ENCODE measurements at places on chromosomes 5 and 9. TPM values are rescaled to one million over a fixed set of nuclear protein-coding genes. Genes with fewer than 3 reads are reported as not detected.

DNA sequence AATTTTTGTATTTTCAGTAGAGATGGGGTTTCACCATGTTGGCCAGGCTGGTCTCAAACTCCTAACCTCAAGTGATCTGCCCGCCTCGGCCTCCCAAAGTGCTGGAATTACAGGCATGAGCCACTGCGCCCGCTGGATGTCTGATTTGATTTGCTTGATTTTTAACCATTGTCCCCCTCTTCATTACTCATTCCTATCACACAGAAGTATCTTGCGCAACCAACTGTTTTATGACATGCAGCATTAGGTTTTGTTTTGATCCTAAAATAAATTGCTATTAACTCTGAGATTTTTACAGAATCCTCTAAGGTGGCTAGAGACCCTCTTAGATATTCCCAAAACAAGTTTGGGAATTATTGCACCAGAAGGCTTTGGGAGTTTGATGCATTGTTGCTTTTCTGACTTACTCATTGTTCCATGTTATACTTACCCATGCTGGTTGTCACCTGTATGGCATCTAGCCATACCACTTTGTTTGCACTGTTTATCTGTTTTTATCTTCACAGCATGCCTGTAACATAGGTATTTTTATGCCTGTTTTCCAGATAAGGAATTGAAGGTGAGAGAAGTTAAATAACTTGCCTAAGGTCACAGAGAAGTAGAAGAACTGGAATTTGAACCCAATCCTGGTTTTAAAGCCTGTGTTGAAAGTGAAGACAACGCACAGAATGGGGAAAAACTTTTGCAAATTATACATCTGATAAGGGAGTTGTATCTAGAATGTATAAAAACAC is 35.9 kb upstream of the PWWP2A start:
- DNase-seq: no peak

HTR1A gene
- polyA plus RNA-seq: not detected

DNA sequence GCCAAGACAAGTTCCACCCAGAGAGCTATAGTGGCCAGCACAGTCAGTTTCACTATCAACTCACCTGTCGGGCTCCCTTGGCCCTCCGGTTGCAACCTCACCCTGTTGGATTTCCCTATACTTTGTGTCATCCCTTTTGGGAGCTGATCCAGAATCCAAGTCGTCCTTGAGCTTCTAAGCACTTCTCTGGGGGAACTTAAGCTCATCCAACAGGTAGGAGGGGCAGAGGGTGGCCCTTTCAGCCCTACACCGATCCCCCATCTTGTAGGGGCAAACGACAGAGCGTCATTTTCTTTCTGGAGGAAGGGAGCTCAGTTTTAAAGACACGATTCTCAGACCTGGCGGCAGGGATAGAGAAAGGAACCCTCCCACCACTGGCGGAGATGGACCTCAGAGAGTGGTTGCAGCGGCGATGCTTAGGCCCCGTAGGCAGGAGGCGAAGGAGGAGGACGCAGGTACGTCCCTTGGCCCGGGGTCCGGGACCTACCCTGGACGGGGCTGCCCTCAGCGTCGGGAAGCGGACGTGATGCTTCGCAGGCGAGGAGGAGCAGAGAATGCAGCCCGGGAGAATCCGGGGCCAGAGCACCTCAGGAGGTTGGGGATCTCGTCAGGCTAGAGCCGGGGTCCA is 519 bp downstream of the ZER1 start:
- no peak for DNase-seq

SLC6A19 gene
- 67.4 TPM for polyA plus RNA-seq

DNA sequence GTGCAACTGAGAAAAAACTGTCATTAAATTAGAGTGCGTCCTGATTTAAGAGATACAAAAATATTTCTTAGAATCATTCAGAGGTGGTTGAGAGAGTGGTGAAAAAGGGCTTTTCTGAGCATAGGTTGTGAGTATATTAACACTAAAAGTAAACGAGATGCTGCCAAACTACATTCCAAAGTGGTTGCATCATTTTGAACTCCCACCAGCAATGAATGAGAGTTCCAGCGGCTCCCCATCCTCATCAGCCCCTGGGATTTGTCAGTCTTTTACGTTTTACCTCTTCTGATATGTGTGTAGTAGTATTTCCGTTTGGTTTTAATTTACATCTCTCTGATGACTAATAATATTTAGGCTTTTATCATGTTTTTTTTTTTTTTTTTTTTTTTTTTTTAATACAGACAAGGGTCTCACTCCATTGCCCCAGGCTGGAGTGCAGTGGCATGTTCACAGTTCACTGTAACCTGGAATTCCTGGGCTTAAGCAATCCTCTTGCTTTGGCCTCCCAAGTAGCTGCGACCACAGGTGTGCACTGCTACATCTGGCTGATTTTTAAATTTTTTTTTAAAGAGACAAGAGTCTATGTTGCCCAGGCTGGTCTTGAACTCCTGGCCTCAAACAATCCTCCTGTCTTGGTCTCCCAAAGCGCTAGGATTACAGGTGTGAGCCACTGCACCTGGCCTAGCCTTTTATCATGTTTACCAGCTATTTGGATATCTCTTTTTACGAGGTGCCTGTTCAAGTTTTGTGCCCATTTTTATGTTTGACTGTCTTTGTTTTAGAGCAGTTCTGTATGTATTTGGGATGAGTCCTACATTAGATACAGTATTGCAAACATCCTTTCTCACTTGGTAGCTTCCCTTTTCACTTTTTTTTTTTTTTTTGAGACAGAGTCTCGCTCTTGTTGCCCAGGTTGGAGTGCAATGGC is 17.0 kb downstream of the PRRT1B start:
- DNase-seq: no peak

DNA sequence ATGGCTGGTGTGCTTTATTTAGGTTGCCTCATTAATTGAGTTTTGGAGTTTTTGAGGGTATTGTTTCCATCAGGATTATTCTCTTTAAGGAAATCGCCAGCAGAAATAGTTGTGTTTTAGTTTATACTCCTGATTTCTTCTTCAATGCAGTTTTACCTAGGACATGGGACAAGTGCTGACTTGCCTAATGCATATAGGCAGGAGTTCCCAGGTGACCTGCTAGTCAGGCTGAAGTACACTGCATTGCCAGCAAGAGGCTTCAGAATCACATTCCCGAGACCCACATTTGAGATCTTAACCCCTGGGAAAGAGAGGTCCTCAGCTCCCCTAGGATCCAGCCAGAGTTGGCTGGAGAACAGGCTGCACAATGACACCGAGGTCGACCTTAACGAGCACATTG is 1.5 kb upstream of the OR1N2 start:
- DNase-seq: no peak

GPR151 gene
- polyA plus RNA-seq: not detected

DNA sequence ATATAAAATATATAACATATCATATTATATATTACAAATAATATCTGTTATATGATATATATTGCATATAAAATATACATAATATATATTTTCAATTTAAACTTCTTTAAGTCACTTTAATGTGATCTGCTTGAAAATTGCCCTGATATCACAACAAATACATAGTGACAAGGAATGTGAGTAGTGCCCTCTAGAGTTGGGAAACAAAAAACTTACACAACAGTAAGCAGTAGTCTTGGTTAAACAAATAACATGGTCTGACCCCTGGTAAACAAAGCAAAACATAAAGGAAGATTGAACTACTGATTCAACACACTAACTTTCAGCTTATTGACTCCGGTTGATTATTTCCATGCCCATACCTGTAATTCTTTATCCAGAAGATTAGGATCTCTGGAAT is 188.3 kb upstream of the NMUR2 start:
- DNase-seq: no peak

GRCh38 chr5:123422433-123423277 is 548 bp downstream of the CEP120 start:
- DNase-seq: peak; percentile 43

DNA sequence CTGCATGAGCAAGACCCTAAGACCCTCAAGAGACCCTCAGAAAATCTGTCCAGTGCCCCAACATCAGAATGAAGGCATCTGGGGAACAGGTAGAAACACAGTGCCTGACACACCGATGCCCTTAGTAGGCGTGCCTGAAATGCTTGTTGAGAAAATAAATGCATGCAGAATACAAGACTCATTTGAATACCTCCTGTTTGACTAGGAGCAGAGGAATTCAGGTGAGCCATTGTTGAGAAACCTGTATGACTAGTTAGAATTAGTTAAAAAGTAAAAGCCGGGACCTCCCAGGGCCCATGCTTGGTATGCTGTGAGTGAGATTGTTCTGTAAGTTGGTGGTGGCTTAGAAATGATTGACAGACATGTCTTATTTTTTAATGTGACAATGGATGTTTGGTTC is 55.0 kb downstream of the WWC1 start:
- DNase-seq: peak; percentile 78

GRCh38 chr5:42108468-42108867 is 183.4 kb downstream of the FBXO4 start:
- DNase-seq: no peak

DNA sequence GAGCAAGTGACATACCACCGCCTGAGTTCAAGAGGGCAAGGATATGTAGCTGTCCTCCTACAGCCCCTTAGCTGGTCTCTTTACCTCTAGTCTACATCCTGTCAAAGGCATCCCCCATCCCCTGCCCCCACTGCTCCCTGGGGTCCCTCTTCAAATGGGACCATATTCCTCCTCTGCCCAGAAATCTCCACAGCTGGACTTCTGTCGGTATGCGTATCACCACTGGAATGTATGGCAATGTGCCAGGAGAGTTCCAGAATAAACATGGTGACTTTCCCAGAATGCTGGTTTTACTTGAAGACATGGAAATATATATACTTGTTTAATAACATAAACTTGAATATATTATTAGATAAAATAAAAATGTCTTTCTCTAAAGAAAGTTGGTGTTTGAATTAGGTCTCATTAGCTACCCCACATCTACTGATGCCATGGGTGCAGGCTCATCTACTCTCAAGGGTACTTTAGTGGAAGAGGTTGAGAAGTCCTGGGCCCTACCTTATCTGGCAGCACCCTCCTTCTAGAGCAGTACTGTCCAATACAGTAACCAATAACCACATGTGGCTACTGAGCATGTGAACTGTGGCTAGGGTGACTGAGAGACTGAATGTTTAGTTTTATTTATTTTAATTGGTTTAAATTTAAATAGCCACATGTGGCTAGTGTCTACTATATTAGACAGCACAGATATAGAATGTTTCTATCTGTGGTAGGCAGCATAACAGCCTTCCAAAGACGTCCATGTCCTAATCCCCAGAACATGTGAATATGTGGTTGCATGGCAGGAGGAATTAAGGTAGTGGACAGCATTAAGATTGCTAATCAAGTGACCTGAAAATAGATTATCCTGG is 181.7 kb upstream of the SLC30A5 start:
- DNase-seq: no peak

DNA sequence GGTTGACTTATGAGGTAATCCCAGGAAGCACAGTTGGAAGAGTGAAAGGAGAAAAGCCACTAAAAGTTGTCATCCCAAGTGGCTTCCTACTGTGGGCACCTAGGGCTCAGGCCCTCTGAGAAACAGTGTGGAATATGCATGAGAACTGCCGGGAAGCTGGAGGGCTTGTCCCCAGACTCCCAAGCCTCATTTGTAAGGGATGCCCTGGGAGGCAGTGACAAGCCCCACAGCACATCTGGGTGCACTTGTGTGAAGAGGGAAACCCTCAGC is 64.5 kb downstream of the SFXN1 start:
- DNase-seq: no peak

DNA sequence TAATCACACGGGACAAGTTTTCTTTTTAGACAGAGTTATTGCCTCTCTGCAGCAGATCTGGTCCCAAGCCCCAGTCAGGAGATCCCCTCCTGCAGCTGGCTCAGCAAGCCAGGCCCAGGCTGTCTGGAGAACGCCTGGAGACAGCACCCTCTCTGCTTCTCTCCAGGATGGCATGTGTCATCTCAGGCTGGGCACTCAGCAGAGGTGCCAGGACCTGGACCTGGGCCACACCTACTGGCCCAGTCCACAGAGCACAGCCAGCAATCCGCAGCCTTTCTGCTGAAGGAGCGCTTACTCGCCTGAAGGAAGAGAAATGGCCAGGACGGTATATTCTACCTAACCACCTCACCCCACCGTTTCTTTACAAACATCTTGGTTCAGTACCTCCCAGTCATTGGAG is 4.7 kb upstream of the TBC1D9B start:
- DNase-seq: no peak

DNA sequence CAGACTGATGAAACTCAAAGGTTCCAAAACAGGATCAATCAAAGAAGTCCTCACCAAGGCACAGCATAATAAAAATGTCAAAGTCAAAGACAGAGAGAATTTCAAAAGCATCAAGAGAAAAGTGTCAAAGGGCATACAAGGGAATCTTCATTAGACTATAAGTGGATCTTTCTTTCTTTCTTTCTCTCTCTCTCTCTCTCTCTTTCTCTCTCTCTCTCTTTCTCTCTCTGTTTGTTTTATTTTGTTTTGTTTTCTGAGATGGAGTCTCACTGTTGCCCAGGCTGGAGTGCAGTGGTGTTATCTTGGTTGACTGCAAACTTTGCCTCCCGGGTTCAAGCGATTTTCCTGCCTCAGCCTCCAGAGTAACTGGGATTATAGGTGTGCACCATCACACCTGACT is 148.3 kb upstream of the CD180 start:
- no peak for DNase-seq

DNA sequence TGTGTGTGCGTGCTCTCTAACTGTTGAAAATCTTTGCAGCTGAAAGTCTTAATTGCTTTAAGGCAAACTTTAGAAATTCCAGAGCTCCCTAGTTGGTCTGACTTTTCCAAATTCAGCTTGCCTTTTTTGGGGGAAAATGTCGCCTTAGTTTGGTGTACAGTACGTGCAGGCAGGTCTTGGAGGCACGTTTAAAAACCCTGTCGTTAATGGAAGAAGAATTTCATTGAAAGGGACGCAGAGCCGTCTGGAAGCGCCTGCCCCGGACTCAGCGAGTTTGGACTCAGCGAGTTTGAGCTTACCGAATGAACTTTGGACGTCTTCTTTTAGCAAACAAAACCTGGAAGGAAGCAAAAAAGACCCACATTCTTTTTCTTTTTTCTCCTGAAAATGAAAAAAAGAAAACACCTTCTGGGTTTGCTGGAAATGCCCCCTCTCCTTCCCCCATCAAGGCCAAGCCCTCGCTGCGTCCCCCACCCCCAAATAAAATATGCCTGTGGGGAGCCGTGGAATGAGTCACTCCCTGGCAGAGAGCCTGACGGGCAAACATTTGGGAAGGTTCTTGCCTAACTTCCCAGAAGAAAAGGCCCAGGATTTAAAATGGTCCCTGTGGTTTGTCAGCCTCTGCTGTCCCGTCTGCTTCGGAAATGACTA is 1.5 kb downstream of the NEK6 start:
- DNase-seq: peak; percentile 45

DNA sequence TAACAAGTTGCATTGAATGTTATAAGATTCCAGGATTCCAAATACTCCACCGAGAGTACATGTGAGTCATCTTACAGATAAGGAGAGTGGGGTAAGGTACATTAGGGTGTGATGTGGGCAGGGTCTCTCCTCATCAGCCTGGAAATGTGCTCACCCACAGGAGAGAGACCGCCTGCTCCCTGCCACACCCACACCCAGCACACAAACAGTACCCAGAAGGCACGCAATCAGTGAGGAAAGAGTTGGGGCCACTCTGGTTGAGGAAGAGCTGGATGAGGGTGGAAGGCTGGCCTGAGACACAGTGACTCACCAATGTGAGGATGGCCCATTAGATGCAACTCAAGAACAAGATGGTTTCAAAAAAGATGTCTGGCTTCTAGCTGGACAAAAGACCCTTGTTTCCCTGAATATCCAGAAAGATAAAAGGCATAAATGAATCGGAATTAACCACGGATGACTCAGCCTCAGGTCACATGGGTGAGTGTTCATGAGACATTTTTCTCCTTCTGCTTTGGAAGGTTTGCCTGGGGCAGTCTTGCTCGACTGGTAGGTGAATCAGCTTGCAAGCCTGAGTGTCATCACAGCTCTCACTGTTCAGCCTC is 51.1 kb upstream of the LHFPL2 start:
- no peak for DNase-seq

GADD45G gene
- 1.7 TPM for polyA plus RNA-seq

OR1J2 gene
- polyA plus RNA-seq: not detected

GRCh38 chr5:137292461-137293027 is 206.6 kb downstream of the SPOCK1 start:
- peak; percentile 64 for DNase-seq
